Muscle of leg (tissue), 16 donors: ENCODE measurements at places on chromosomes 11 and 22. TPM values are rescaled to one million over a fixed set of nuclear protein-coding genes. Genes with fewer than 3 reads are reported as not detected.

Gene ANGPTL5
- 9.4 TPM for total RNA-seq

DNA sequence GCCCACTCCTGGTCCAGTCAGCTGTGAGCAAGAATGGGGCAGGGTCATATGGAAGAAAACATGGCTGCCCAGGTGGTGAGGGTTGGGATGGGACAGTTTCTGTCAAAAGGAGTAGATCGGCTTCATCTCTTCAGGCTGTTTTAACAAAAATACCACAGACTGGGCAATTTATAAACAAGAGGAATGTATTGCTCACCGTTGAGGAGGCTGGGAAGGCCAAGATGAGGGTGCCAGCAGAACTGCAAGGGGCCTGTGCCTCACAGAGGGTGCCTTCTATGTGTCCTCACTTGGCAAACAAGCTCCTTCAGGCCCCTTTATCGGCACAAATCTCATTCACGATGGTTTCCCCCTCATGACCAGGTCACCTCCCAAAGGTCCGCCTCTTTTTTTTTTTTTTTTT lies 18.1 kb upstream of the RELT start:
- DNase-seq, result no peak

Gene PANX3
- total RNA-seq, result 0.04 TPM

Gene OR8D4
- 0.04 TPM for total RNA-seq

DNA sequence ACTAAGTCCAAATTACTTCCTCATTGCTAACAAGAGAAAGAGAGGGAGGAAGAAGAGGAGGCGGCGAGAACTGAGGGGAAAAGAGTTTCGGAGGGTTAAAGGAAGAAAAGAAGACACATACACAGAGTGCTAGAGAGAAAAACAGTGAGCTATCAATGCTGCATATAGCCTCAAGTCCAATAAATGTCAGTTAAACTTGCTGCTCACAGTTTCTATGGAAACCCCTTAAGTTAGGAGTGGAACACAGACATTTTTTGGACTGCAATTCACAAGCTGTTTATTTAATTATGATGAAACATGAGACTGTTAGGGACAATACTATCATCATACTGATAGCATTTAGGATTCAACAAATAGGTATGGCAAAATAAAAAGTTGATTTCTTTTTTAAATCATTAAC lies 1320.4 kb downstream of the LRRC4C start:
- peak; percentile 74 for DNase-seq

Gene PKNOX2
- total RNA-seq, result 11.5 TPM

GRCh38 chr11:64750361-64751054 lies 6.6 kb upstream of the RASGRP2 start:
- DNase-seq, result no peak
